Esophagus squamous epithelium (tissue), 5 donors: ENCODE measurements at places on chromosomes 13 and 19. TPM values are rescaled to one million over a fixed set of nuclear protein-coding genes. Genes with fewer than 3 reads are reported as not detected.

- peaks cover 35% of the 10 kb centered on the region for H3K4me1 ChIP-seq
- H3K36me3 ChIP-seq = no peaks in the 10 kb centered on the region
- no peaks in the 10 kb centered on the region for H3K27me3 ChIP-seq
Observed at GRCh38 chr19:46856062-46857022, 4.5 kb upstream of the ARHGAP35 start.

GRCh38 chr13:95388420-95389079 lies 87.3 kb upstream of the ABCC4 start:
- no peak overlapping the region for H3K4me3 ChIP-seq
- no peaks in the 10 kb centered on the region for H3K4me1 ChIP-seq
- no peaks in the 10 kb centered on the region for H3K27me3 ChIP-seq
- no peaks in the 10 kb centered on the region for H3K36me3 ChIP-seq
- no peak for DNase-seq

Gene FBXO27
- 10.8 TPM for total RNA-seq

Gene ADGRE1
- not detected for total RNA-seq

Gene FCGBP
- 5.7 TPM for total RNA-seq

DNA sequence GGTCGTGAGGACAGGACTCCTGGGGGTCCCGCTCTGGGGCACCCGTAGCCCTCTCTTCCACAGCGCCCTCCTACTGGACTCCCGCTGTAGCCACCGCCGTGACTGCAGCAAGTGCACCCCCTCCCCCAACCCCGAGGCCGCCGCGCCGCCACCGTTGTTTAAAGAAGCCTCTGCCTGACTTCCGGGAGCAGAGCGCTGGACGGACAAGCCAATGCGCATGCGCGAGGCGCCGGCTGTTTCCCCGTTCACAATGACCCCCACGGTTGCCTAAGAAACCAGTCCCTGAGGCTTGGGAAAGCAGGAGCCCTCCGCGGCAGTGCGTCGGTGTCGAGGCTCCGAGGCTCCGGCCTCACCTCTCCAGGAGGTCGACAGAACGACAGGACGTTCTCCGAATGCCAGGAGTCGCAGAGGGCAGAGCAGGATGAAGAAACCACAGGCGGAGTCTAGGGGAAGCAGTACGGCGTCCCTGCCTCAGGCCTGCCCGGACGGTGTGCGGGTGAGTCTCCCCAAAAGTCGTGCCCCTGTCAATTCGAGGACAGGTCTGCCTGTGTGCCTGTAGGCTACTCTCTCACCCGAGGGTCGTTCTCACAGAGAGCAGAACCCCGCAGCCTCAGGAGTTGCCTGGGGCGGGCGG lies 70.5 kb upstream of the ZNF420 start:
- no peaks in the 10 kb centered on the region for H3K27me3 ChIP-seq
- H3K4me3 ChIP-seq = peak overlapping the region; percentile 43
- no peak overlapping the region for H3K27ac ChIP-seq
- no peaks in the 10 kb centered on the region for H3K4me1 ChIP-seq

GRCh38 chr19:50046649-50047503 lies 21.1 kb downstream of the ZNF473 start:
- no peak for DNase-seq
- H3K4me1 ChIP-seq = peaks cover 4% of the 10 kb centered on the region
- H3K27ac ChIP-seq = no peak overlapping the region
- no peak overlapping the region for H3K4me3 ChIP-seq
